ENCODE measurements at places on chromosomes 13 and 19.

GRCh38 chr19:21434967-21435544 is 38.1 kb downstream of the ZNF493 start:
- no peak for DNase-seq

GRCh38 chr19:23779645-23780044 is 21.0 kb upstream of the ZNF681 start:
- DNase-seq, result no peak

- peak; percentile 32 for DNase-seq
Observed at GRCh38 chr13:28611654-28612131, 47.2 kb upstream of the POMP start.

DNA sequence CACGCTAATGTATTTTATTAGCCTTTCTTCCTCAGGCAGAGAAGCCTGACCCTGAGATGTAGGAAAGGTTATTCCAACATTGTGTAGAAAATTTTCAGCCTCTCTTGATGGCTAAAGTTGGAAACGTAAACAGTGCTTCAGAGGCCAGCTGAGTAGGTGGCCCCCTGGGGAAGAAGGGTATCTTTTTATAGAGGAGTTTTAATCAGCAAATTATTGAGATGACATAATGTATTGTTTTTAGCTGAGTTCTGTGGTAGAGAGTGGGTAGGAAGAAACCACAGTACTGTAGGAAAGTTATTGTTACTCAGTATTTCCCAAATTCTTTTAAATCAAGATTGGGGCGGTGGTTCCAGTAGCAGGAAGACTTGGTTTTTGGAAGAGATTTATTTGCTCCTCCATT is 268.8 kb downstream of the DLEU7 start:
- no peak for DNase-seq

DNA sequence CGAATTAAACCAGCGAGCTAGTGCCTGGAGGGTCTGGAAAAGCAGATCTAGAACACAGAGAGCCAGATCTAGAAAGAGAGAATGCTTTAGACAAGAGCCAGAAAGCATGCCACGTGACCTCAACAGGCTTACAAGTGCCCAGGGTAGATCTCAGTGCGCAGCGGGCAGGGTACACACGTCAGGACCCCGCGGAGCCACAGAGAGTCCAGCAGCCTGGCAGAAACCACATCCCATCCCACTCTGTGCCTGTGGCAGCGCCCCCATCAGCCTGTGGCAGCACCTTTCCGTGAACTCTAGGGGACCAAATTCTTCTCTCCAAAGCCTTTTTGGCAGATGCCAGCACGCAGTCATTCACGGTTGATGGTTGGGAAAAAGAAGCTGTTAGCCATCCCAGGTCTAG is 5.9 kb downstream of the ARHGEF1 start:
- no peak for DNase-seq

GRCh38 chr13:66992183-66992582 is 238.0 kb downstream of the PCDH9 start:
- no peak for DNase-seq

GRCh38 chr13:107497661-107498060 is 717.7 kb downstream of the LIG4 start:
- DNase-seq, result no peak

GRCh38 chr13:63481334-63481733 is 2065.7 kb upstream of the PCDH20 start:
- no peak for DNase-seq
